ENCODE measurements at places on chromosomes 3 and 15. TPM values are rescaled to one million over a fixed set of nuclear protein-coding genes. Genes with fewer than 3 reads are reported as not detected.

DNA sequence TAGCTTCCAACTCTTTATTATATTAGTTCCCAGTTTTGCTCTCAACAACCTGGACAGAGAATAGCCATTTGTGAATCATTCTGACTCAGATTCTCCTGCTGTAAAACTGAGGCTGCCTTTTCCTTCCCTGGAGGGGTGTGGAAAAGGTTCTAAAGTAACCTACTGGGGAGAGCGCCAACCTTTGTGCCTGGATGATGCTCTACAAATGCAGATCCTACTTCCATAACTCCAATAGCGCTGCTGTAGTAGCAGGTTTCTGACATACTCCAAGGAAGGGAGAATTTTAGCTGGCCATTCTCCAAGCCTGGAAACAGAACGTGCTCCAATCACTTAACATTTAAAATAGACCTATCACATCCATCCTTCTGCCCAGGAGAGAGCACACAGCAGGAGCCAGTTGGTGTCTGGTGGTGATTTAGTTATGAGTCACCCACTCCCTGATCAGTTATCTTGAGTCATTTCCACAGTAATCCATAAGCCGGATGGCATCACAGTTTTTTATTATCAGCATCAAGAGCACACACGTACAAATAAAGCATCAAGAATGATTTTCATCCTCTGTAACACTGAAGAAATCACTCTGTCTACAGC, 38.3 kb downstream of the MYH15 start:
- no peak for DNase-seq

GRCh38 chr3:185631508-185632206, 45.6 kb downstream of the SENP2 start:
- DNase-seq: no peak

- peak; percentile 81 for DNase-seq
Measured at GRCh38 chr15:84654689-84655453, 788 bp upstream of the WDR73 start.

DNA sequence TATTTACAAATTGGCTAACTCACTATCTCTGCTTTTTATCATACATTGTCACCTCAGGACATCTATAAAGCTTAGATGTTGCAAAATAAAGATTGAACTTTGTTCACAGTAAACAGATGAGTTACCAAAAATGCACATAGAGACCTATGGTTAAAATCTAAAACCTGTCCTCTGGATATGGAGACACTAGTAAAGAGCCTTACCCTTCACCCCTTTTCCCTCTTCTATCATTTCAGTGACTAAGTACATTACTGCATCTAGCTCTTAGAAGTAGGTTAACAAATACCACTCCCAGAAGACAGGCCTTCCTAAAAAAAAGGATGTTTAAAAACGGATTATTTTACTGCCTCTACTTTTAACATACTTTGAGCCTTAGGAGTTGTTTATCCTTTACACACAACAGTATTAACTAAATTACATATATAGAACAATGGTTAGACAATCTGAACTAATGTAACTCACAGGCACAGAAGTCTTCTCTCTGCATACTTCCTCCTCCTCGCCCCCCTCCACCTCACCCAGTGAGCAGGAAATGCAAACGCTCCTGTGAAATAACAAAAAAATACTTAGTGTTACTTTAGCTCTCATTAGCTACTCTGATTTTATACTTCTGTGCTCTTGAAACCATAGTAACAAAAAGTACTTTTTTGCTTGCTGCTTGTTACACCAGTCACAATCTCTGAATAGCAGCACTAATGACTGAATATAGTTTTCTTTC, 23.3 kb downstream of the IREB2 start:
- DNase-seq: no peak

GRCh38 chr15:28921919-28922706, 36.3 kb downstream of the APBA2 start:
- peak; percentile 71 for DNase-seq

TM4SF1 gene
- total RNA-seq: 0.90 TPM

CLK3 gene
- total RNA-seq: 45.2 TPM

TTLL13 gene
- total RNA-seq: 0.18 TPM

PLA1A gene
- not detected for total RNA-seq
